ENCODE measurements at places on chromosomes 7 and 10. TPM values are rescaled to one million over a fixed set of nuclear protein-coding genes. Genes with fewer than 3 reads are reported as not detected.

DNA sequence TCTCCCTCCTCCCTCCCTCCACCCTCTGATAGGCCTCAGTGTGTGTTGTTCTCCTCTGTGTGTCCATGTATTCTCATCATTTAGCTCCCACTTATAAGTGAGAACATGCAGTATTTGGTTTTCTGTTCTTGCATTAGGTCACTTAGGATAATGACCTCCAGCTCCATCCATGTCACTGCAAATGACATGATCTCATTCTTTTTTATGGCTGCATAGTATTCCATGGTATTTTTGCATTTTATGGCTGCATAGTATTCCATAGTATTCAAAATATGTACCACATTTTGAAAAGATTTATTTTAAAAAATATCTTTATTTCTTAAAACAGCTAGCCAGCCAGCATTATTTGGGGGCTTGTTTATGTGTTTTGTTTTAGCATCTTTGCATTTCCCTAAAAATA is 275.6 kb downstream of the SFMBT2 start:
- no peak overlapping the region for H3K4me3 ChIP-seq
- H3K27ac ChIP-seq = no peak overlapping the region
- no peaks in the 10 kb centered on the region for H3K27me3 ChIP-seq
- no peaks in the 10 kb centered on the region for H3K36me3 ChIP-seq
- no peaks in the 10 kb centered on the region for H3K4me1 ChIP-seq
- no peak for DNase-seq

DNA sequence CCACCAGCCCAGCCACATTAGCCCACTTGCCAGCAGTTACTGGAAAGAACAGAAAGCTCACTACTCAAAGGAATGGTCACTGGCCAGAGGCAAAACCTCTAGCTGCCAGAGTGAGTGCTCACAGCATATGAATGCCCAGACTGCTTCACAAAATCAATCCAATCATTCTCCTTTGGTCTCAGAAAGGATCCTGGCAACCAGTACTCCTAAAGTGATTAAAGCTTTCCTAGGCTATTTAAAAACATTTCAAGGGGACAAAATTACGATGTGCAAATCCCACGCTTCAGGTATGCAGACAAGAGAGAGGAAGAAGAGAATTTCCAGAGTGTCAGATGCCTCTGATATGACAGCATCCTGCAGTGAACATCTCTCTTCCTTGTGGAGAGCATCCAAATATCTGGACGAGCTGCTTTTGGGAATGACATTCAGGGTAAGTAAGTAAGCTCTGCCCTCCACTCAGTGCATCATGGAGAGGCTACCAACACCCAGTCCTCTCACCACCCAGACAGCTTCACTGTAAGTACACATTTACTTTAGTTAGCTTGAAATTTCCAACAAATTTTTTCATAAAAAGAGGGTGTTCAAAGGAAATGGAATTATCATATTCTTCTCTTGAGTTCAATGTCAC is 25.1 kb downstream of the ICA1 start:
- H3K4me1 ChIP-seq = no peaks in the 10 kb centered on the region
- no peaks in the 10 kb centered on the region for H3K36me3 ChIP-seq
- no peak for DNase-seq
- no peak overlapping the region for H3K27ac ChIP-seq

- no peak for DNase-seq
- no peaks in the 10 kb centered on the region for H3K4me1 ChIP-seq
Measured at GRCh38 chr7:25762511-25763462, 389.2 kb upstream of the NFE2L3 start.

DNA sequence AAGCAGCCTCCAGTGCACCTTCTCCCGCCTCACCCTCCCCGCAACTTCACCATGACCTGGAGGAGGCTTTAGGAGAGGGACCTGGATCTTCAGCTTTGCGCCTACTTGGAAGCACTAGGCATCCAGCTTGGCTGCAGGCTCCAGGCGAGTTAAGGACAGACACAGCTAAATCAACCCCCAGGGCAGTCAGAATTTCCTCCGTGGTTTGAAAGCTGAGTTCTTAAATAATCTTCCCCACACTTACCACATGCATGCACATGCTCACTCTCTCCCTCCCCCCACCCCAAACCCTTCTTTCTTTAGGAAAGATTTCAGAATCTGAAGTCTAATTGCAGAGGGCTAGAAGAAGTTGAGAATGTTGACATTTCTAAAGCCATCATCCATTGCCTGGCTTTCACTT is 36.7 kb upstream of the LRRC4 start:
- H3K36me3 ChIP-seq = no peaks in the 10 kb centered on the region
- H3K4me1 ChIP-seq = peaks cover 4% of the 10 kb centered on the region
- H3K27me3 ChIP-seq = no peaks in the 10 kb centered on the region
- H3K4me3 ChIP-seq = no peak overlapping the region
- H3K27ac ChIP-seq = no peak overlapping the region
- no peak for DNase-seq

- no peak overlapping the region for H3K27ac ChIP-seq
- H3K27me3 ChIP-seq = no peaks in the 10 kb centered on the region
- no peaks in the 10 kb centered on the region for H3K36me3 ChIP-seq
- no peak for DNase-seq
Measured at GRCh38 chr7:155435110-155435509, 22.8 kb upstream of the EN2 start.

The GLI3 gene
- total RNA-seq = 4.7 TPM

The SPDYE8 gene
- not detected for total RNA-seq
